Activated CD4-positive, alpha-beta T cell treated with anti-CD3 and anti-CD28 coated beads, Interleukin-2, amount 50 U/mL, for 48 hours (primary cell): ENCODE measurements at places on chromosomes 12 and 14.
A peak's percentile ranks its signal among the peaks of the same experiment; 100 is the strongest.

DNA sequence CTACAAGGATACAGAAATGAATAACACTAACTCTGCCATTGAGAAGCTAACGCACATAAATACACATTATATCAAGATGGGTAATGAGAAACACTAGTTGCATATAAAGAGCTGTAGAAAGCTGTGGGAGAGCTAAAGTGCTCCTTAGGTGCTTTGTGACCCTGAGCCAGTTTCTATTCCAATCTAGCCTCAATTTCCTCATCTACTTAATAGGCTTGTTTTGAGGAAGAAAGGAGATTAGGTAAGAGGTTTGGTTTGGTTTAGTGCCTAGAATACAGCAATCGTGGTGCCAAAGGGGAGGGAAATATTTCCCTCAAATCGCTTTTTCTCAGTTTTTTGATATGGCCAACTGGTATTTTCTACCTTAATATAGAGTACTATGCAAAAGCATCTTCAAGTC is 994 bp downstream of the SRP54 start:
- DNase-seq, result no peak

- DNase-seq, result no peak
These were observed 101.5 kb downstream of the HELB start for GRCh38 chr12:66403746-66404145.

GRCh38 chr12:109861689-109862314 is 18.5 kb downstream of the GLTP start:
- no peak for DNase-seq

GRCh38 chr12:45213107-45213506 is 2.8 kb upstream of the ANO6 start:
- DNase-seq, result no peak

GRCh38 chr12:67925077-67925476 is 64.2 kb upstream of the IFNG-AS1 start:
- no peak for DNase-seq

- DNase-seq, result no peak
These were observed 413.2 kb downstream of the FLRT2 start for GRCh38 chr14:85943192-85943591.

GRCh38 chr12:85277191-85277590 is 2.8 kb upstream of the ALX1 start:
- no peak for DNase-seq

GRCh38 chr12:86710109-86710508 is 453.9 kb upstream of the MGAT4C start:
- DNase-seq, result no peak

DNA sequence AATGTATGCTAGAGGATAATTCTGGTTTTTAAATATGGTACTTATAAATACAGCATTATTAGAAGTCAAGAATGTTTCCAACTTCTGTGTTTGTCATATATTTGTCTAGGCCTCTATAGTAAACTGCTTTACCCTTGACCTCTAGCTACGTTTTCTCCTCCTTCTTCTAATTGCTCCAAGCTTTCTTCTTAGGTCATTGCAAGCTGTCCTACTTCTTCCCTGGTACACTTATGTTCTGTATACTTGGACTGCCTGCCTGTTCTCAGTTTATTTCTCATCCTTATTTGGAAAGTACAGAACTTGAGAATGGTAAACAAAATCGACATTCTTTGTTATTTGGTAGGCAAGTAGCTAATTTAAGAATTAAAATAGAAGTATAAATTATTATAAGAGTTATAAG is 23.9 kb upstream of the ATP2B1 start:
- no peak for DNase-seq

DNA sequence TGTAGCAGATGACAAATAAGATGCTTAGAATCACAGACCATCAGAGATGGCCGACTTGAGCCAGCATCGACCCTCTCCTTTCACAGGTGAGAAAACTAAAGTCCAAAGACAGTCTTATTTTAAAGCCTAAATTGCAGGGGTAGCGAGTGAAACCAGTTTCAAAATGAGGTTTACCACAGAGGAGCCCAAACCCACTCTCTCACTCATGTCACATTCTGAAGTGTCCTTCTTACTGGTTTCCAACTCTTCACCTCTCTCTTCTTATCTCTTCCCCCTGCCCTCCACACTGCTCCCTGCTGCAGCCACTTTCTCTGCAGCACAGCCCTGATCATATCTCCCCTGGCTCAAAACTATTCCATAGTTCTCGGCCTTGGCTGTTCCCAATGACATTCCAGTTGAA is 57.0 kb upstream of the NID2 start:
- no peak for DNase-seq

- no peak for DNase-seq
These were observed 8.0 kb downstream of the MMP17 start for GRCh38 chr12:131836193-131836592.

GRCh38 chr12:57621497-57622292 is 10.5 kb downstream of the ARHGEF25 start:
- peak; percentile 71 for DNase-seq

DNA sequence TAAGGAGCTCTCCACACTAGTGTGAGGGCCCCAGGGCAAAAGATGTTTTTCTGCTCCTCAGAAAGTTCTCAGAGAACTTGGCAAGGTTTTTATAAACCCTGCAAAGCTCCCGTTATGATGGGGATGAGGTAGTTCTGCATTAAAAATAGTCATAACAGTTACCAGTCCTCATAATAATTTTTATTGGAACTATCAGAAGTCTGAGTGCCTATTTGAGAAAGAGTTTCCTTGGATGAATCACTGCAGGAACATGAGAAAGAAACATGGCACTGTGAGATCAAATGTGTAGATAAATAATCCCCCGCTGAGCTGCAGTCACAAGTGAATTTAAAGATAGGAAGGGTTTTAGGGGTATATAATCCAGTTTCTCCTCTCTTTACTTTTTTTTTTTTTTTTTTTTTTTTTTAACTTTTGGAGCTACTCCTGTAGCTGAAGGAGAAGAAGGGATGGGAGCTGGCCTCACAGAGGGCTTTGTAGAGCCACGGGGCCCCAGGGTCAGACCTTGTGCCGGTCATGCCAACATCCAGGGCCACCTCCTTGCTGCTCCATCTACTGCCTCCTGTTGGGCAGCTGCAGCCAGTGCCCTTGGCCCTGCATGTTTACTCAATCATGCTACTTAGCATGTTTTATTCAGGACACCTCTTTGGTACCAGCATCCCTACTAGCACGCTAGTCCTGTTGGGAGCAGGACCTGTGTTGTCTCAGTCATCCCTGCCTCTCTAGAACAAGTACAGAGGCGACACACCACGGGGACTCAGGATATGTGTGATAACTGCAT is 39.5 kb downstream of the EVL start:
- DNase-seq, result no peak

DNA sequence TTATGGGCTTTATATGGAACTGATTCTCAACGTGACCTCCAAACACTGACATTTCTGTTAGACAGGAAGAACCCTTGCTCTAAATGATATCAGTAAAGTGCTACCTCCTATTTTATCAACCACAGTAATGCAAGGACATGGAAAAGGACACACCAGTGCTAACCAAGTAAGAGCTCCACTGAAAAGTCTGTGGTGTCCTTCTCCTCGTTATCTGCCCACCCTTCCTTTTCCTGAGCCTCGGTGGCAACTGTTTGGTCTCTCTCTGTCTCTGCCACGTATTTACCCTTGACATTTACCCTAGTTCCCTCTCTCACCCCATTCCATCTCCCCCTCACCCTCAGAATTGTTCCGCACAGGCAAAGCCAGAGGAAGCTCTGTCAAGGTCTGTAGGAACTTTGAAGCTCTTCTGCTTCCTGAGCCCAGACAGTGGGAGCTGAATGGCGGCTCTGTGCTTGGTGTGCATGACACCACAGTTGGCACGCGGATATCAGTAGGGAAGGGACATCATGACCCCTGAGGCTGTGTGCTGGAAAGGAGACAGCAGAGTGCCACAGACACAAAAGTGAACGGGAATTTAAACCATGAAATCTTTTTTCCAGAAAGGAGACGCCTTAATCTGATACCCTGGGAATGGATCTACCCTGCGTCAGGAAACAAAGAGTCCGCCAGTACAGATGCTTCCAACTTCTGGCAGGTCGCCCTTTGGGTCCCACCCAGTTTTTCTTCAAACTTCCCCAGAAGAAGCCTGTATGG is 50.8 kb downstream of the NTN4 start:
- no peak for DNase-seq

DNA sequence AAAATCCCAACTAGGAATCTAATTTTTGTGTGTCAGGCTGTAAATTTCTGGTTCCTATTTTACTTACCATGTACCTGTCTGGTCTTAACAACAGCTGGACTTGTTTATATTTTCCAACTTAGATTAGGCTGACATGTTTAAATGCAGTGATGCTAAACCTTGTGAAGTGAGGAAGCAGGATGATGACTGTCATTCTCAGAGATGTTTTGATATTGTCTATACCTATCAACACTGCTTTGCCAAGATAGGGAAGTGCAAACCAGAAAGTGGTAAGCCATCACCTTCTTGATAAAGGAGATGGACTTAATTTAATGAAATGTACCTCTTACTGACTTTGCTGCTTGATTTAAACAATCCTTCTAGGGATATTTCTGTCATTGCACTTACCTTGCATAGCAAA is 2.1 kb downstream of the BICD1 start:
- DNase-seq, result no peak

DNA sequence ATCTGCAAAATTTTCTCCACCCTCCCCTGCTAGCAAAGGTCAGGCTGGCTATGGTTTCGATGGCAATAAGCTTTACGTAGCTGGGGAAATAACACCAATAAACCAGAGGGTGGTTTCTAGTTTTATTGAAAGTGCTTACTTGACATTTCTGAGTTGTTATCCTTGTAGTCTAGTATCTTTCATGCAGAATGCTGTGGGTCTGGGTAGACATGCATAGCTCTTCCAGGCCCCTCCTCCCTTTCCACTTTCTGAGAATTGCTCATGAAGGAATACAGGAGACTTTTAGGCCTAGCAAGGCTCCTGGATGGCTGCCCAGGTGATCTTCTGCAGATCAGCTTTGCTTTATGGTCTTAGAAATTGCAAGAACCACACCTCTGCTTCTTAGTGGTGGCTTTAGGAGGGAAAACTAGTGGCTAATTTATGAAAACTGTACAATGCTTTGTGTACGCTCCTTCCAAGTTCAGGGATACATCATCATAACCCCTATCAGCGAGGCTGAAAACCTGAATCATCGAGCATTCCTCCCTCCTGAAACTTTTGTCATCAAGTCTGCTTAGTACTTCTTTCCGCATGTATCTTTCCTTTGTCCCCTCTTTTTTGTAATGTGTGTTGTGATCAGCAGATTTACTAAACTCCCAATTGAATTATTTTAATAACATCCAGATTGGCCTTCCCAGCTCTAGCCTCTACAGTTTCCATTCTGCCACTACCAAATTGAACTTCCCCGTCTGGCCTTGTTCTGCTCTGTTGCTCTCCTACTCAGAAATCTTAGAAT is 473.0 kb downstream of the RAD51B start:
- no peak for DNase-seq

GRCh38 chr14:92362781-92363235 is 39.8 kb downstream of the SLC24A4 start:
- DNase-seq, result no peak

GRCh38 chr14:66444271-66444927 is 41.8 kb upstream of the CCDC196 start:
- no peak for DNase-seq

- DNase-seq, result no peak
These were observed 65.7 kb downstream of the POLR3B start for GRCh38 chr12:106423291-106423690.
